AG10803 (cell line): ENCODE measurements at places on chromosomes 4 and X.

- peak; percentile 68 for DNase-seq
Measured at GRCh38 chrX:51876441-51876840, 17.0 kb upstream of the MAGED1 start.

DNA sequence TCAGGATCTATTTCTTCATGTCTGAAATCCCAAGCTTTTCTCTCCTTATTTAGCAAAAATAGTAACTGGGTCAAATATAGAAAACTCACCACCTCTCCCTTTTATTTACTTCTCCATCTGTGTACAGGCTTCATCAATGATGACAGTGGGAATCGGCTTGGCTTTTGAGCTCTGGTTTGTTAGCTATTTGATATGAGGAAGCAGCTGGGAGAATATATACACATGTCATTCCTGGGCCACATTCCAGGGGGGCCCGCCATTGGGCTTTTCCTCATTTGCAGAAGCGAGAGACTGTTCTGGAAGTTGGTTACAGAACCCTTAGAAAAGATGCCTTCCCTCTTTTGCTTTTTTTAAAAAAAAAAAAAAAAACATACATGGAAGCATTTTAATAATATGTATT, 107.4 kb upstream of the F9 start:
- no peak for DNase-seq

- DNase-seq = no peak
Measured at GRCh38 chrX:134010690-134011089, 25.3 kb upstream of the GPC3 start.

GRCh38 chr4:37978248-37978924, 18.2 kb downstream of the PTTG2 start:
- no peak for DNase-seq

- no peak for DNase-seq
Measured at GRCh38 chr4:88382621-88383020, 4.0 kb downstream of the HERC6 start.
